GM23338 (cell line): ENCODE measurements at places on chromosomes 2 and 18.

GRCh38 chr18:27931535-27931934, 245.4 kb downstream of the CDH2 start:
- DNase-seq = no peak

- no peak for DNase-seq
These were observed 259.2 kb downstream of the NDUFA10 start for GRCh38 chr2:239765911-239766310.

GRCh38 chr2:173050684-173051083, 25.0 kb upstream of the MAP3K20 start:
- DNase-seq = no peak

DNA sequence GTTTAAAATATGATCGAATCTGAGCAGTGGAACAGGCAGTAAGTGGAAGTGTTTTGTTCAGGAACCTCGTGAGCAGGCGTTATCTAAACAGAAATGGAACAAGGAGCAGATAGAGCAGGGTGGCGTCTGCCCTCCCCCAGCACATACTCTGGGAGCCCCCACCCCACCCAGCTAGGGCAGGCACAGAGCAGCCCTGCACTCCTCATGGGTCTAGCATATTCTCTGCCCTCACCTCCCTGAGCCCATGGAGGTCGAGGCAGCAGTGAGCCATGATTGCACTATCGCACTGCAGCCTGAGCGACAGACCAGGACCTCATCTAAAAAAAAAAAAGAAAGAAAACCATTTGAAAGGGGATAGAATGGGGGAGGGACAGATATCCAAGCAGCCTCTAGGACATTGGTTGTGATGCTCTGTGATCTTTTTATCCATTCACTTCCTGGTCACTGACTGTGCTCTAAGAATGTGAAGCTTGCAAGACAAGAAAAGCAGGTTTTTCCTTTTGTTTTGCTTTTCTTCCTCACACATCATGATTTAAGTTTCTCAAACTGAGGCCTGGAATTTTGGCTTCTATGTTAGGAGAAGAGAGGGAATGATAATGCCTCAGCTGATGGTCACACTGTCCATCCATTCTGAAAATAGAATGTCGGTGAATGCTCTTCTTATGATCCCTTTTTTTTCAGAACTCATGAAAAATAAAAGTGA, 3.1 kb downstream of the MLPH start:
- DNase-seq = peak; percentile 97

- peak; percentile 51 for DNase-seq
These were observed 10.2 kb downstream of the MLPH start for GRCh38 chr2:237497009-237497837.

DNA sequence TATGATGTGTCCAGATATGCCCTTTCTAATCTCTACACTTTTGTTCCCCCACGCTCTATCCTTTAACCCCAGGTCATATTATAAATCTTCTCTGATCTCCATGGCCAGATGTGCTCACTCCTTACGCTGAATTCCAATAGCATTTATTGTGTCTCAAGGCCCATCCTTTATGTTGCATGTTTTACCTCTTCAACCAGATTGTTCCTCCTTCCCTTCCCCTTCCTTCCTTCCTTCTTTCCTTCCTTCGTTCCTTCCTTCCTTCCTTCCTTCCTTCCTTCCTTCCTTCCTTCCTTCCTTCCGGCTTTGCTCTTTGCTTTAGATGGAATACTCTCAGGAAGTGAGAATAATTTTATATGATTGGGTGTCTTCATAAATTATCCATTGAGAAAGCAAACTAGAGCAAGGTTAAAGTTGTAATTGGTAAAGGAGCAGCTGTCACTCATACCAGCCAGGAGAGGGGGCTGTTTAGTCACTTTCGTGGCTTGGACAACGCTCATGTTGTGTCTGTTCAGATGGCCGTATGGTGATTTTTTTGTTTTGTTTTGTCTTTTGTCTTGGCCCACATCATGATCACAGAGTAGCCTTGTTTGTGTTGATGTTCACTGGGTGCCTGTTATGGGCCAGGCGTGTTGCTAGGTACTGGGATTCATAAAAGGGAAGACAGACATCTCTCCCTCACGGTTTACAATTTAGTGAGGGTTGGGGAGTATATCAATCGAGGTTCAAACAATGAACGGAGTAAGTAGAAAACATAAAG, 68.0 kb downstream of the DAW1 start:
- peak; percentile 75 for DNase-seq

DNA sequence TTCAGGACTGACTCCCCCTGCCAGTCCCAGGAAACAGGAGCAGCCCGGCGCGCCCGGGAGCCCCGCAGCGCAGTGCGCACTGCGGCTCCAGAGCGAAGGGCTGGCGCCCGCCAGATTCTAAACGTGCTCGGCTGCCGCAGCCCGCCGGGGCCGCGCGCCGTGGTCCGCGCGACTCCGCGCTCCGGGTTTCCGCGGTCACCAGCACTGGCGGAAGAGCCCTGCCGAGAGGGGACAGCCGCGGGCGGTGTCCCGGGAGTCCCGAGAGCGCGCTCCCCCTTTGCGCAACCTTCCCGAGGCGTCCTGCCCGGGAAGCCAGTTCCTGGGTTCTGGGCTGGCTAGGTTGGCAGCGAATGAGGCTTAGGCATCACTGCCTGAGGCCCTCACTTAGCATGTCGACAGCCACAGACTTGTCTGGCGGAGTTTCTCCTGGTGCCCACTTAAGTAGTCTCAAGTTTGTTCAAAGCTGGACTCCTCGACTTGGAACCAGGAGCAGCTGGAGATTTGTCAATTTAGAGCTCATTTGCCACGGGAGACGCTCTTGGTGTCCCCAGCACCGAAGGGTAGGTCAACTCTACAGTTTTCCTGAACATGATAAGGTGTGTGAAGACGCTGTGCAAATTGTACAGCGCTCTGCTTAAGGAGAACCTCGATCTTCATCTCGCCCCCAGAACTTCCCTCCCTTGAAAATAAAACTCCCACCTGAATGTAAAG, 1.5 kb upstream of the VSNL1 start:
- peak; percentile 81 for DNase-seq

- DNase-seq = peak; percentile 30
These were observed 56.1 kb upstream of the SMAD7 start for GRCh38 chr18:49006641-49007454.

DNA sequence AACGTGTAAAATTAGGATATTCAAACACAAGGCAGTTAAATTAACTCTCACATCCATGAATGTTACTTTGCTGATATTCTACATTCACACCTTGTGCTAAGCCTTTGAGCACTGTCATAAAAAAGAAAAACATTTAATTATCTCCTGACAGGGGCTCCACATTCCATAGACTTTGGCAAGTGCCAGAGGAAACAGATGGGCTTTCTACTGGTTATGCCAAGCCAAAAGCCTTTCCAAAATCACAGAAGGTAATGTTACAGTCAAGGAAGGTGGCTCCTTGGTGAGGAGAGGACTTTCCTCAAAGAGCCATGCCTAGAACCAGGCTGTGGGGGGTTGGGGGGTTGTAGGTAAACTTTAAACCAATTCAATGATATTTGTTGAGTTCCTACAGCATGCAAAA, 12.4 kb downstream of the MYO5B start:
- DNase-seq = no peak

GRCh38 chr2:207166039-207166348, 246 bp upstream of the KLF7 start:
- DNase-seq = peak; percentile 99

DNA sequence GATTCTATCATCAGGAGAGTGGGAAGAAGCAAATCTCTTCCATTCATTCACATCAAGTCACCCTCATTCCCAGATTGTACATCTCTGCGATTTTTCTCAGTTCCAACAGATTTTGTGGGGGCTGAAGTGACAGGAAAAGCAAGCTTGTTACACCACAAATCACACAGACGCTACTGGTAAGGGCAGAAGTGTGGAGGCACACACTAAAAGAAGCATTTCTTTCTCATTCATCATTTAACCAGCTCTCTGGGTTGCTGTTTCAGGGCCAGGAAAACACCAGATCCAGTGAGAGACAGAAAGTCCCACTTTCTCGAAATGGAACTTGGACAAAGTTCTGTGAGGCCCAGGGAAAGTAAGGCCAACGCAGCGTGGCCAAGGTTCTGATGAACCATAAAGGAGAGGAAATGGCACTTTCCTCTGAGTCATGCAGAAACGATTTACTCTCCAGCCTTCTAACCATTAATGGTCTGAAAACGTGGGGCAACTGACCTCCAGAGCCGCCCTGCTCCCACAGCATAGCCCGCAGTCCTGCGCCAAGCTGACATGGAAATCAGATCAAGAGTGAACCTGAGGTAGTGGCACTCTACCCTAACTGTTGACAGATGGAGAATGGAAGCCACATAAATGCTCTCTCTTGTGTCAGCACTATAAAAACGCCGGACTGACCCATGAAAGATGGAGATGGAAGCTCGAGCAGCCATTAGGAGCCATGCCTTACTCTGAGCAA, 191.0 kb downstream of the C1D start:
- DNase-seq = no peak

GRCh38 chr18:11955239-11956029, 25.9 kb upstream of the IMPA2 start:
- peak; percentile 51 for DNase-seq

DNA sequence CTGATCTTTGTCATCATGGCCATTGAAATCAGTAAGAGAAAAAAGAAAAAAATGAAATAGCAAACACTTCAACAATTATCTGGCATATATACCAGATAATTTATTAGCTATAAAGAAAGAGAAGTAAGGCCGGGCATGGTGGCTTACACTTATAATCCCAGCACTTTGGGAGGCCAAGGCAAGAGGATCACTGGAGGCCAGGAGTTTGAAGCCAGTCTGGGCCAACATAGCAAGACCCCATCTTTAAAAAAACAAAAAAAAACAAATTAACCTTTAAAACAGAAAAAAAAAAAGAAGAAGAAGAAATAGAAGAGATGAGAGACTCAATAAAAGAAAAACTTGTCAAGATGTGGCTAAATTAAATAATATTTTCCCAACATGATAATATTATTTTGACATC, 61.6 kb upstream of the TGIF1 start:
- DNase-seq = no peak

DNA sequence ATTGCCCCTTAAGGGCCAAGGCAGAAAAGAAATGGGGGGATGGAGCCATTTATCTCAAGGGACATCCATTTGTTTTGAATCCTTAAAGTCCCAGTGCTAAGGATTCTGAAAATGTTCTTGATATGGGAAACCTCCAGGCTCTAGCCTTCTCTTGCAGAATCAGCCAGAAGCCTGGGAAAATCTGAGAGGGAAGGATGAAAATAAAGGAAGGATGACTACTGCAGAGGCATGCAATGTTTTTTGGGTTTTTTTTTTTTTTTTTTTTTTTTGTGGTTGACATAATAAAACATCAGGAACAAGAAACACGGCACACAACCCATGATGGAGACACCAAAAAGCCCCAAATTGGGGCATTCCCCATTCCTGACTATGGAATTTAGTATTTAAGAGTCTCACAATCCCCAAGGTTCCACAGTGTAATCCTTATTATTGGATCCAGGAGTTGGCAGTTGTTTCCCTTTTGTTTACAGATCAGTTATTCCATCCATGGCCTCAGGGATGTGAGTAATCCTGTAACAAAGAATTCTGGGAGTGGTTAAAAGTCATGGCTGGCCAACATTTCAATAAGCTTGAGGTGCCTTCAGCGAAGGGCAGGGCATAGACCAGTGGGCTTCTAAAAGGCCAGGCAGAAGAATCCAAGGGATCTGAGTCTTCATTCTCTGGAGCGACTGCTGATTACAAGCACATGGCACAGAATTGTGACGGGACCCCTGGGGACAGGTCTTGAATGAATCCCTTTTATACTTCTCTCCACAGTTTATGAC, 337.5 kb downstream of the GULP1 start:
- DNase-seq = no peak

GRCh38 chr2:192700934-192701333, 506.2 kb upstream of the TMEFF2 start:
- no peak for DNase-seq

DNA sequence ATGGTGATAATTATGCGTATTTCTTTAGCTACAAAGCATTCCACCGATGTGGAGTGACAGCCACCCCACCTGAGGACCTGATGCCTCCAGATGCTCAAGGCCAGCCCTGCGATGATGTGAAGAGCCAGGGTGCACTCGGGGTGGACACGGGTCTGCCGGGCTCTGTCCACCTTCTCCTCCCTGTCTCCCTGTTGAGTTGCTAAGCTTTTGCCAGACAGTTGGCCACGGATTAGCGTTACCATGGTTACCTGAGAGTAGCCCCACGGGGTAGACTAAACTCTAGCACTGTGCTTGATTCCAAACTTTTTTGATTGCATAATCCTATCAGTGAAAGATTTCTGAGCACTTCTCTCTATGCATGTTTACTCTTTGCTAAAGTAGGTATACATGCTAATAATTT, 86.2 kb downstream of the SMIM21 start:
- no peak for DNase-seq

DNA sequence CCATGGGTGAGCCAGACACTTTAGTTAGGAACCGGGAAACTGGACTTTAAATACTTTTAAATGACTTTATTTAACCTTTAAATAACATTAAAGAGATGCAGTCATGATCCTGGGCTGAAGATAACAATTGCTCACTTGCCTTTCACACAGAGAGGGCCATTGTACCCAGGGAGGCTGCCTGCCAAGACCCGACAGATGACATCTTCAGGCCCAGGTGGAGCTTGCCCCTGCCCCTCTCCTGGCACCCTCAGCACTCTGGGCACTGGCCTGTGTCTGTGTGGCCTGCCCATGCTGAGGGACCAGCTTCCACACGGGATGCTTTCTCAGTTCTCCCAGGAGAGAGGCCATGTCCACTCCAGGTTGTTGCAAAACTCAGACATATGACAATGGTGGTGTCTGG, 216.4 kb upstream of the MYT1L start:
- DNase-seq = no peak

DNA sequence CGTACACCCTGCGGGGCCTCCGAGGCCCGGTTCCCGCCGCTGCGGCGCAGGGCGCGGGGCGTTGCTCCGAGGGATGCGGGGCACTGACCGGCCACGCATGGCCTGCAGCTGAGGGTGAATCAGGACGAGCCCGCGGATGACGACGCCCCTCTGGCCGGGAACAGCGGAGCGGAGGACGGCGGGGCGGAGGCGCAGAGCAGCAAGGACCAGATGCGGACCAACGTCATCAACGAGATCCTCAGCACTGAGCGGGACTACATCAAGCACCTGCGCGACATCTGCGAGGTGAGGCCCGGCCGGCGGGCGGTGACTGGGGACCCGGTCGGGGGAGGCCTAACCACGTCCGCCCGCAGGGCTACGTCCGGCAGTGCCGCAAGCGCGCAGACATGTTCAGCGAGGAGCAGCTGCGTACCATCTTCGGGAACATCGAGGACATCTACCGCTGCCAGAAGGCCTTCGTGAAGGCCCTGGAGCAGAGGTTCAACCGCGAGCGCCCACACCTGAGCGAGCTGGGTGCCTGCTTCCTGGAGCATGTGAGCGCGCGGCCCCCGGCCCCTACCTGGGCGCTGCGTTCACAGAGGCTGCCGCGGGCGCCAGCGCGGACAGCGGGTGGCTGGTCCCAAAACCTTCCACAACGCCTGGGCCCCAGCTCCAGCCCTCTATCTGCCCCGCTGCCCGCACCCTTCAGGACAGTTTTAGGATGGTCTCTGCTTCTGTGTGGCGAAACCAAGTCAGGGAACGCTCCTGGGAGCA, 53.2 kb downstream of the FAM168B start:
- DNase-seq = no peak

- DNase-seq = no peak
These were observed 328.2 kb downstream of the RND3 start for GRCh38 chr2:150159300-150159699.
